ENCODE measurements at places on chromosomes 11 and 22.

DNA sequence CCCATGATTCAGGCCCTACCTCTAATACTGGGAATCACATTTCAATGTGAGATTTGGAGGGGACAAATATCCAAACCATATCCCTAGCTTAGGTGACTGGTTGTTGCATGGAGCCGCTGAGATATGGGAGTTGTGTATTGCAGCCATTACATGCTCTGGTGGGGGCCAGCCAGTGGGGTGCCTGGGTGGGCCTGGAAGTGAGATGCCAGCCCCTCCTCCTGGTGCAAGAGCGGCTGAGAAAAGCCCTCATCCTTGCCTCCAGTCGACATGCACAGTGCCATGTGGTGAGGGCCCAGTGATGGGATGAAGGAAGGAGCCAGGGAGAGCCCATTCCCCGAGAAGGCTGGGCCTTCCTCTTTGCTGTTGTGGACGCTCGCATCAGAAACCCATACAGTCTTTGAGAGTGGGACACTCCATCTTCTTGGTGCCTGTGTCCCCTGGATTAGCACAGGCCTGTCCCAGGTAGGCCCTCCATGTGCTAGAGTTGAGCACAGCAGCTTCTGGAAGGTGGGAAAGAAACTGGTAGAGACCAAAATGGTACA is 1043.0 kb downstream of the TBC1D22A start:
- DNase-seq: no peak

- no peak for DNase-seq
These were observed 1.7 kb downstream of the SHISA8 start for GRCh38 chr22:41913040-41913719.

DNA sequence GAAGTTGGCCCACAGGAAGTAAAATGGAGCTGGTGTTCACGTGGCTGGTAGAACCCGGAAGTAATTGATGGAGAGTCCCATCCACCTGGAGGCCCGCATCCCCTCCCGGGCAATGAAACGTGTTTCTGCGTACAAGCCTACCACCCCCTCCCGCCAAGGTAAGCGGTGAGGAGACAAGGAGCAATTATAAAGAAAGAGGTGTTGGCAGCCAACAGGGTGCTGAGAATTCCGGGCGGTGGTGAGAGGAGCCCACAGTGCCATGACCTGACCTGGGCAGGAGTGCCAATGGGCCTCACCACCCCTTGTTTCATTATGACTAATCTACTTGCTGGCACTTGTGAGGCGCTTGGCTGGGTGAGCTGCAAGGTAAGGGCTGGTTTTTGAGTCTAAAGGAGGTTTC is 83.8 kb upstream of the BID start:
- DNase-seq: no peak

DNA sequence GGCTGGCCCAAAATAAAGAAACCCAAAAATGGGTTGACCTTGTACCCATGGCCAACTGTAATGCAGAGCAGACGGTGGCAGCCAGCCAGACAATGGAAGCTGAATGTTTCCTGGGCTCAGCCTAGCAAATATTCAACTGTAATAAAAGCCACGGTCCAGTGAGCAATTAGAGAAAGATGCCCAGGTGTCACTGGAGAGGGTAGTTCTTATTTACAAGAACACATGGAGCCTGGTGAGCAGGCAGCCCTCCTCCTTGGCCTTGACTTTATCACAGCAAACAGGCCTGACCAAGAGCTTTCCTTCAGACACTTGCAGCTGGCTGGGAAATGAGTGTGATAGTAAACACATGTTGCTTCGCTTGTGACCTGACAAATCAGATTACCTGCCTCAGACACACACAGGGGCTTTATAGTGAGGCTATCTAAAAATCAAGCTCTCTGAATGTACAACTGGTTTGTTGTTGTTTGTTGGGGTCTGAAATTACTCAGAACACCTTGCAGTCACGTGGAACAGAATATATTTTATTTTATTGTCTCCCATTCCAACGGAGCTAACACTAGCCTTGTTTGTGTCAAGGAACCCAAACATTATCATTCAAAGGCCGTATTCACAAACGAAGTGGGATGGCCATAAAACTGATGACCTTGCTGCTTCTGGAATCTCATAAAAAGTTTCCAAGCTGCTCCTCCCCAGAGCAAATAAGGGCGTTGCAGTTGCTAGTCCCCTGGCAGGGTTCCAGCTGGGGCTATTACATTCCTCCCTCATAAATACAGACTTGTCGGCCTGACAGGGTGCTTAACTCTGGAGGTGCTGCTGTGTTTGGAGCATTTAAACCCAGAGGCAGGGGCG is 161.1 kb downstream of the BBOX1 start:
- DNase-seq: no peak

- no peak for DNase-seq
These were observed 5.6 kb downstream of the CLDN5 start for GRCh38 chr22:19518635-19519034.

DNA sequence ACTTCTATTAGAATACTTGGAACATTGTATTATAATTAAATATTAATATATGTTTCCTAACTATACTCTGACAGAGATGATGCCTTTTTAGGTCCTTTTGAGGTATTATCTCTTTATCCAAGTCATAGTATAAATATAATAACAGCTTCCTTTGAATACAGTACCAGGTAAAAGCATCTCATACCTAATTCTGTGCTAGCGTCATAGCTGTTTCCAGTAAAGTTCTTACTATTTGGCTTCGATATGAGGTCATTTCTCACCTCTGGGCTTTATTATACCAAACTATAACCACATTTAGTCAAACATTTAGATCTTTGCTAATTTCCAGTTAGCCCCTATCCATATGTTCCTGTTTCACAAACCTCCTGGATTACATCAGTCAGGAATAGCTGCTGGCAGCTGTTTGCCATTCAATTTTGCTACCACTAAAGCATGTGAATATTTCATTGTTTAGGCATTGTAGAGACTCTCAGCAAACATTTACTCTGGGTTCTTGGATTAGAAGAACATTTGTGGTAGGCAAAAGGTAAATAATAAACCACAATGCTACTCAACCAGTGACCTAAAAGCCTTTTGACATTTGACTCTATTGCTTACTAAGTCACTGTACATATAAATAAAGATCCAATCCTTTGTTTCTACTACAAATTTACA is 255.1 kb downstream of the TTC28 start:
- no peak for DNase-seq

- no peak for DNase-seq
These were observed 47.2 kb downstream of the PIWIL3 start for GRCh38 chr22:24727218-24727851.

- no peak for DNase-seq
These were observed 54.1 kb upstream of the BDNF start for GRCh38 chr11:27754035-27755017.

GRCh38 chr22:37281646-37282384 is 493 bp upstream of the CYTH4 start:
- DNase-seq: no peak

- peak; percentile 24 for DNase-seq
These were observed 1356.2 kb downstream of the TBC1D22A start for GRCh38 chr22:48118654-48119053.

DNA sequence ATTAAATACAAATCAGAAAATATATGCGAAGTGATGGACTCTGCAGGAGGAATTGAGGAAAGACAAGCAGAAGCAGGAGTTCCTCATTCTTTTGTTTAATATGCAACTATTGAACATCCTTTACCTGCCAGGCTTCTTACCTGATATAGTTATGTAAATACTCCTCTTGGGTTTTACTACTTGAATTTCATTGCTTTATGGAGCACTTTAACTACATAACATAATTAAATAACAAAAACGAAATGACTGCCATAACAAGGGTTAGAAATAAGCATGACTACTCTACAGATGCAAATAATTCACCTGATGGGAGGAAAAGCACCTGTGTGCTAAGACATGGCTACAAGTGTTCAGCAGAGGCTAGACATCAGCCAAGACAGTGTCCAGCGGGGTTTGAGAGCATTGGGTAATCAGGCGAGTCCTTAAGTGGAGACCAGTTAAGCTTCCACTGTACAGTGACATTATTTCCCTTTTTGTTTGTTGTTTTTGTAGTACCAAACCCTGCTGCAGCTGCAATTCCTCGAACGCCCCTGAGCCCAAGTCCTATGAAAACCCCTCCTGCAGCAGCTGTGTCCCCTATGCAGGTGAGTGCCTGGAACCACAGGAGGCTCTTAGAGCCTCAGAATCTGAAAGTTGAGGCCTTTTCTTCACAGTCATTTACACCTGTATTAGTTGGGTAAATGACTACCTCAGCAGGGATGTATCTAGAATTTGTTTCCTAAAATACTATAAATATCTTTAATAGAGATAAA is 67.4 kb downstream of the SPECC1L start:
- DNase-seq: no peak

DNA sequence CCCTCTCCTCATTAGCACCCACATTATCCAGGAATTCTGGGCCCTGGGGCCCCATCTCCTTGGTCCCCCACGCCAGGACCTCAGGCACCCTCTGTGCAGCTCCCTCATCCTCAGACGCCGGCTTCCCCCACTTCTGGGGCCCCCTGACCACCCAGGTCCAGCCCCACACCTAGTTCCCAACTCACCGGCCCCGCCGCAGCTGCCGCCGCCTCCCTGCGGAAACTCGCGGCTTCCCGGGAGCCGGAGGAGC is at the start of gene PCSK7:
TSS of gene PCSK7 (minus strand) at position 232 of the 250 bp plus-strand sequence. CDS start 2,229 bp downstream, outside the sequence.
- no peak for DNase-seq

- peak; percentile 83 for DNase-seq
These were observed 2.0 kb upstream of the FERMT3 start for GRCh38 chr11:64204464-64204989.

DNA sequence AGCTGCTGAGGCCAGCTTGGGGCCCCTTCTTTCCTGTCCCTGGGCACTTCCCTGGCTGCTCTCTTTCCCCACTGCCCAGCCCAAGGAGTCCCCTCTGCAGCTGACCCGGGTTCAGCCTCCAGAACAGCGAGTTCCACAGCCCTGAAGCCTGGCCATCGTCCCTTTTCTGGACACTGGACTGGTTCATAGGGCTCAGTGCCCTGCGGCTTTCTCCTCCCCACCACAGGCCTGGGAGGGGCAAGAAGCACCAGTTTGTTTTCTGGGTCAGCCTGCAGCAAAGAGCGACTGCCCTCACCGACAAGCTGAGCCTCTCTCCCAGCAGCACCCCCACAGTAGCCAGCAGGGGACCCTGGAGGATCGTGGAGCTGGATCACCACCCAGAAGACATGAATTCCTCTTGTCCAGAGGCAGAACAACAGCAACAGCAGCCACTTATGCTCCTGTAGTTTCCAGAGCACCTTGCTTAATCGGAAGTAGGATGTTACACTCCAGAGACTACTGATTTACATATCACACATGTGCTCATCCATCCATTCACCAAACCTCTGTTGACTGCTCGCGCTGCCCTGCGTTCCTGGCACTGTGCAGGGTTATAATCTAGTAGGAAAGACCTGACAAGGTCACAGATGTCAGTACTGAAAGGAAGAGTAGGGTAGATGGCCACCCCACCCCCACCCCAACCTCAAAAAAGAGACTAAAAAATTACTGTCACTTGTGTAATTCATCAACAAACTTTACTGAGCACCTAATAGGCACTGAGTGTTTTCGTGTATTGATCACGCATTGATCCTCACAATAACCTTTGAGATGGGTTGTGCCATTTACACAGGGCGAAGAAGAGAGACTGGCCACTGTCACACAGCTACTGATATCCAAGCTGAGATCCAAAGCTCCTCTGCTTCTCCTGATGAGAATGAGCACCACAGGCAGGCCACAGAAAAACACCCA is 13.0 kb upstream of the CXCR5 start:
- peak; percentile 60 for DNase-seq

GRCh38 chr22:22855617-22856308 is 31.9 kb upstream of the IGLL5 start:
- DNase-seq: peak; percentile 65

DNA sequence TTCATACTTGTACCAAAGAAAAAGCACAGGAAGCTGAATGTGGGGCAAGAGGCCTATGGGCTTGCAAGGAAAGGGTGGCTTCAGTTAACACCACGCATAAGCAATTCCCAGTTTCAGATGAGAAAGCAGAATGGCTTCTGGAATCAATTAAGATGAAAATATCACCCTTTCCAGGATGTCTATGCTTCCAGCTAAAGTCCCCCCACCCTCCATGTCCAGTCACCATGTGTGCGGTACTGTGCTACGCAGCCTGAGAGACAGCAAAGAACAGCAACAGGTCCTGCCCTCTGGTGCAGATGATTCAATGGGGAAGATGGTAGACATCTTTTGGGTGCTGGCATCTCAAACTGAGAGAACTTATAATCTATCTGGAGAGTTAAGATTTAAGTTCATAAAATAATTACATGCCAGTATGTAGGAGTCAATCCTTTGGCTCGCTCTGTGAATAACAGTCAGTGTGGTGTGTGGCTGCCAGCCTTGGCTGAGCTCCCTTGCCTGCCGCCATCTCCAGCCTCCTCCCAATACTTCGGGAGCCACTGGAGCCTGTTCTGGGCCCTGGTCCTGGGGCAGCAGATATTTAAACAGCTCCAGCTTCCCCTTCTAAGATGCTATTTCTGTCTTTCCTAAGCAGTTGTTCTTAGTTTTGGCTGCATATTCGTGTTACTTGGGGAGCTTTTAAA is 44.5 kb downstream of the ME3 start:
- no peak for DNase-seq

GRCh38 chr11:88398791-88399570 is 61.4 kb upstream of the CTSC start:
- DNase-seq: no peak

Data from GM10248 (cell line).